Activated CD8-positive, alpha-beta memory T cell treated with anti-CD3 and anti-CD28 coated beads for 1 hour (primary cell): ENCODE measurements at places on chromosomes 6 and 20.

DNA sequence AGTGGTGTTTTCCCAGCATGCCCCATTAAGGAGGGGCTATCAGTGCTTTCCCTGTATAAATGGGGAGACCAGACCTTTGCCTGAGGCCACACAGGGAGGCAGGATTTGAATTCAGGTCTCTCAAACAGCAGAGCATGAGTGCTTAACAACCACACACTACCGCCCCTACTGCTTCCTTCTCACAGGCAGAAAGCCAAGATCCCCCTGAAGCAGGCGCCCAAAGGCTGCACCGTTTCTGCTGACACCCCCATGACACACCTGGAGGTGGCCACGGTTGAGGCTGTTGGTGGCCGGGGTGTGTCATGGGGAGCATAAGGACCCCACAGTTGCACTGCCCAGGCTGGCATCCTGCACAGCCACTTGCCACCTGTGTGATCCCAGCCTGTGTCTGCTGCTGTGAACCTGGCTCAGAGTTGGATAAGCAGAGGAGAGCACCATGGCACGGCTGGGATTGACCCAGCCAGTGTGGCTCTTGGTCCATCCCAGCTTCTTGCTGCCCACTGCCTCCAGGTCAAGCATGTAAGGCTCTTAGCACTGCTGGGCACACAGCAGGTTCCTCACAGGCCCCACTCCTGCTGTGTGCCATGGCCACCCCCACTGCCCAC, 28.3 kb downstream of the PCK1 start:
- DNase-seq: no peak

DNA sequence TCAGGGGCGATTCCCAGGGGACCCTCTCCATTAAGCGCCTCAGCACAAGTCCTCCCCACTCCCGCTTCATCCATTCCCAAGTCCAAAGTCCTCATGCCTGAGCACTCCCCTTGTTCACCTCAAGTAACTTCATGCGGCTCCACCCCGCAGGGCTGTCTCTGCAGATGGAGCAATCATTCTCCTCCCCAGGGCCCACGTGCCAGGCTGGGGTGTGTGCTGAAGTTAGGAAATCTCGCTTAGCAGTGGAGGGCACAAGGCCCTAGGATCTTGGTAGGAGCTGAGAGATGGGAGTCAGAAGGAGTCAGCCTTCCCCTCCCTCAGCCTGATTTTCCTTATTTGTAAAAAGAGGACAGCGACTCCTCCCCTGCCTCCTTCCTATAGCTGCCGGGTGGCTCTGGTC, 3.5 kb downstream of the TGM3 start:
- no peak for DNase-seq

DNA sequence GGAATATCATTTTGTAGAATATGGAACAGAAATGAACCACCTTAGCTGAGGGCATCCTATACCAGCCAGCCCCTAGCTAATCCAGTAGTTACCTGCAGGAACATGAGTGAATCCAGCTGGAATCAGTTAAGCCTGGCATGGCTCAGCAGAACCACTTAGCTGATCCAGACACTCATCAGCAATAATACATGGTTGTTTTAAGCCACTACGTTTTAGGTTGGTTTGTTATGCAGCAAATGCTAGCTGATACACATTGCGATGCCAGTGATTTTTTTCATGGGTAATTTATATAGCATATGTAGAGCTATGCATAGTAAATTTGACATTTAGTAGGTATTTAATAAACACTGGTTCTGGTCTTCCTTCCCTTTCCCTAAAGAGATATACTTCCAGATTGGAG, 201.9 kb upstream of the JAG1 start:
- no peak for DNase-seq

DNA sequence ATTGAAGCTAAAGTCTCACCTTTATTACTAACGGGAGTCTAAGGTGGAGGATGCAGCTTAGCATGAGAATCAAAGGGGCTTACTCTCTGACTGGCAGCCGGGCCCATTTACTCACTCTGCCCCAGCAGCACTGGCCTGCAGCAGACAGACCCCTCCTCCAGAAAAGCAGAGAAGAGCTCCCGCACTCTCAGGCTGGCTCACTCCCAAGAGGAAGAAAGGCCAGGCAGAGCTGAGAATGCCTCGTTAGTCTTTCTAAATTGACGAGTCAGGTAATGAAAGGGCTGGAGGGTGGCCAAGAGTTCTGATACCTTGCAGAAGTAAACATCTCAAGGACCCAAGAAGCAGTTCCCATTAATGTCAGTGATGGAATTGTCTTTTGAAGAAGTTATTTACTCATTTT, 44.5 kb upstream of the IL20RA start:
- DNase-seq: no peak

GRCh38 chr6:69974193-69974592, 107.8 kb downstream of the COL19A1 start:
- DNase-seq: no peak

DNA sequence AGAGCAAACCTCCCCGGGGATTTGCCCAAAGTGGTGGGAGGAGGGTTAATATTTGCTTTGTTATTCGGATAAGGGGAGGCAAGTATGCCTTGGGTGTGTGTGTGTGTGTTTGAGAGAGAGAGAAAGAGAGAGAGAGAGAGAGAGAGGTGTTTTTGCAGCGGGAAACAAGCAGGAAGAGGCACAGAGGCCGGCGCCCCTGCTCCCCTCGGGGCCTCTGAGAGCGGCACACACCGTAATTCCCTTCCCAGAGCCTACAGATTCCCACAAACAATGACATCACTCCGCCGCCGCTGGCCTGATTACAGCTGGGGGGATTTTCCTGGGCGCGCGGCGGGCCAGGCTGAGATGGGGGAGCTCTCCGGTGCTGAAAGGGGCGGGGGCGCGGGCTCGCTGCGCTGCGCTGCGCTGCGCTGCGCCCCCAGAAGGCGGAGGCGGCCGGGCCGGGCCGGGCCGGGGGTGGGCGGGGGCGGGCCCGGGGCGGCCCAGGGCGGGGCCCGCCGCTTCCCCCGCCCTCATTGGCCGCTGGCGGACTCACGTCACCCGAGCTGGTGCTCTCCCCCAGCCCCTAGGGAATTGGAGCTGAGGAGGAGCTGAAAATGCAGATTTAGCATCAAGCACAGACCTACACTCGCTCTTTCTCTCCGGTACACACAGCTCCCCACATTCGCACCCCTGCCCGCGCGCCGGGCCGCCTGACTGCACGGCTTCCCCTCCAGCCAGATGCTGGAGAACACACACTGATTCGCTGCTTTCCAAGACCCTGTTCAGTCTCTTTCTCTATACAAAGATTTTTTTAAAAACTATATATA, at the start of gene PCSK2:
PCSK2 (plus strand) TSS at position 631 of the 809 bp plus-strand sequence. CDS start 266 bp downstream, outside the sequence.
- DNase-seq: no peak

DNA sequence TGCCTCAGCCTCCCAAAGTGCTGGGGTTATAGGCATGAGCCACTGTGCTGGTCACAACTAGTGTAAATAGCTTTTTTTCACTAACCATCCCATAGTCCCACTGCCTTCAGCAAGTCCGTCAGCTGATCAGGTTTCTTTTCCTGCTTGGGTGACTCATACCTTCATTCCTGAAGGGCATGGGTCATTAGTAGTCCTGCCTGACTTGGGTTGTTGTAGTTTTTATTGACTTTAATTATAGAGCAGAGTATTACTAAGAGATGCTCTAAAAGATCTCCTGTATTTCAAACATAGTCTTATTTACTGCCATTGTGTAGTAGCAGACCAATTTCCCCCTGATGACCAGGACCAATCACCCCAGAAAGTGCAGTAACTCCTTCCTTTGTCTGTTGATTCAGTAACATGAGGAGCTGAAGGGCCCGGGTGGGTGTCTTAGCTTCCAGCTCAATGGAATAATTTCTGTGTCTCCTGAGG, 25.8 kb downstream of the HLA-C start:
- no peak for DNase-seq

DNA sequence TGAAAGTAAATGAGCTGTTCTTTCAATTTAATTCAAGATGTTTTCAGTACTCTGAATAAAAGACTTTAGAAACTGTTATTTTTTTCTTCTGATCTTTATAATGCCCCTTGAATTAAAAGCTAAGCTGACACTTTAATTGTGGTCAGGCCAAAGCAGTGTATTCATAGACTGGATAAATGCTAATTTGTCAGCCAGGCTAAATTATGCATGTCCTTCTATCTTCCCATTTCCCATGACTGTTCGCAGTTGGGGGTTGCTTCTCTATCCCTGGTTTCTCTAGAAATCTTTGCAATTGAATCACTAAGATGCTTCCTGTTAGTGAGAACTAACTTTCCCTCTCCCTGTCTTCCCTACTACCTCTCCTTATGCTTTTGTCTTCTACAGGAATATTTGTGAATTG, 396.2 kb downstream of the RFPL4B start:
- DNase-seq: no peak

GRCh38 chr20:63943808-63944077, 12.5 kb downstream of the UCKL1 start:
- no peak for DNase-seq
